Cortex of kidney (tissue), 1 donor: ENCODE measurements at places on chromosomes 3 and 15.

GRCh38 chr3:98967758-98968157 is 66.3 kb upstream of the DCBLD2 start:
- DNase-seq = no peak

DNA sequence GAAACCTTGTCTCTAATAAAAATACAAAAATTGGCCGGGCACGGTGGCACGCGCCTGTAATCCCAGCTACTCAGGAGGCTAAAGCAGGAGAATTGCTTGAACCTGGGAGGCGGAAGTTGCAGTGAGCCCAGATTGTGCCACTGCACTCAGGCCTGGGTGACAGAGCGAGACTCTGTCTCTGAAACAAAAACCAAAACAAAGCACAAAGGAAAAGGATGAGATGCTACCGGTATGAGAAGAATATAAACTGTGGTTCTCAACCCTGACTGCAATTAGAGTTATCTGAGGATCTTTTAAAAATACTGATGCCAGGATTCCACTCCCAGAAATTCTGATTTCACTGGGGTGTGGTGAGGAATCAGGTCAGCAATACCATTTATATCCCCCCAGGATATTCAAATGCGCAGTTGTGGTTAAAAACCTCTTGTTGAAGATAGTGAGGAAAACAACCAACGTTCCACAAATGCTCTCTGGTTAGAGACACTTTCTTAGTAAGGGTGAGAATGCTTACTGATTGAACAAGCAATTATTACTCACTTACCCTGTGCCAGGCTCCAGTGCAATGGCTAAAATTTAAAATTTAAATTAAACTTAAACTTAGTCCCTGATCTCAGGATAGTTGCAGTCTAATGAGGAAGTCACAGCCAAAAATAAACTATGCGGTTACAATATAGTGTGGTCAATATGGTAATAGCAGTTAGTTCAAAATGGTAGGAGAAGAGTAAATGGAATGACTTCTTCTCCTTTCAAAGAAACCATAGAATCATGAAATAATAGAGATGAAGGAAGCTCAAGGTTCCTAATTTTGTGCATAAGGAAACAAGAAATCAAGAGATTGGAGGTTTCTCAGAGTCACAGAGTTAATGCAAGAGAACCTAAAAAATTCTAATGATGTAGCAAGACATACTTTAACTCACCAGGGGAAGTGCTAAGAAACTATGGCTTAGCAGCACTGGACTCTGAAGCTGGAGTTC is 109.5 kb downstream of the SSR3 start:
- no peak for DNase-seq

GRCh38 chr3:46284981-46285683 is 42.9 kb downstream of the CCR3 start:
- no peak for DNase-seq

- DNase-seq = no peak
Observed at GRCh38 chr15:77580996-77581682, 51.6 kb downstream of the LINGO1 start.

GRCh38 chr3:100437721-100438622 is 36.6 kb downstream of the LNP1 start:
- DNase-seq = no peak
